ENCODE measurements at places on chromosomes 7 and 10.

GRCh38 chr10:11516431-11516746, 95.1 kb downstream of the USP6NL start:
- H3K27ac ChIP-seq = no peak overlapping the region
- no peak overlapping the region for H3K4me3 ChIP-seq
- no peaks in the 10 kb centered on the region for H3K36me3 ChIP-seq
- peaks cover under 1% of the 10 kb centered on the region for H3K4me1 ChIP-seq
- no peak for DNase-seq

- H3K4me3 ChIP-seq = no peak overlapping the region
- H3K4me1 ChIP-seq = no peaks in the 10 kb centered on the region
- H3K36me3 ChIP-seq = no peaks in the 10 kb centered on the region
- no peaks in the 10 kb centered on the region for H3K27me3 ChIP-seq
- H3K27ac ChIP-seq = no peak overlapping the region
These were observed 22.9 kb upstream of the CAMK2B start for GRCh38 chr7:44348300-44348699.

DNA sequence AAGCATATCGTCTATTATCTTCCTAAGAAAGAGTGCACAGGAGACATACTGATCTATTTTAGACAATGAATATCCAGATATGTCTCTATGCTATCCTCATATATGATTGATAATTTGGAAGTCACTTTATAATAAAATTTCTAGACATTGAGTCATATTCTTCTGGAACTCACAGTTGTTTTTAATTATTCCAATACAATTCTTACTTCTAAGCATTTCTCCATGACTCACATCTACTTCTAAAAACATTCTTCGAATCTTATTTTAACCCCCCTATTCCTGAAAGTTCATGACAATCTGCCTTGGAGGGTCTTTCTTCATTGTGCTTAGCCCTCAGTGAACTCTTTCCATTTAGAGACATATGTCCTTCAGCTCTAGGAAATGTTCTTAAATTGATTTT, 368.1 kb downstream of the MDFIC start:
- no peak overlapping the region for H3K4me3 ChIP-seq
- H3K27ac ChIP-seq = no peak overlapping the region
- no peaks in the 10 kb centered on the region for H3K36me3 ChIP-seq
- H3K4me1 ChIP-seq = no peaks in the 10 kb centered on the region
- DNase-seq = no peak

DNA sequence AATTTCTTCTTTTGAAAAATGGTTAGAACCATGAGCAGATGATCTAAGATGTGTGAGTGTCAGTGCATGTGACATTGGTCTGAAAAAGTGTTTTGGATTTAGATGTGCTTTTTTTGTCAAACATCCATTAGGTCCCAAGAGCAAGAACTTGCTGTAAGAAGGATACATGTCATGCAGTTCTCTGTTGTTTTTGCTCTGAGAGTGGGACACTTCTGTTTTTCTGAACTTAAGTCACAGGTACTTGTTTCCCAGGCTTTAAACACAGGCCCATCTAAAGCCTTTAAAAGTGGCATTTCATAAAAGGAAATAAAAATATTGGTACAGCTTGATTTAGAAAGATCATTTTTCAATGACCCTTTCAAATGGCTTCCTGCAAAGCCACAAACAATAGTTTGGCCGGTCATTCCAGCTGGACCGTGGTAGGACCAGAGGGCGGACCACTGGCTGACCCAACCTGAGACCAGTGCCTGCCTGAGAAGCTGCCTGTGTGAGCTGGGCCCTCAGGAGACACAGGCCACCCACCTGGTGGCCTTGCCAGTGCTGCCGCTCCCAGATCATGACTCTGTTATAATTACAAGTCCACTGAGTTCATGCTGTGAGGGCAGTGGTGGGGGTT, 92.7 kb downstream of the EEPD1 start:
- no peak for DNase-seq
- no peak overlapping the region for H3K4me3 ChIP-seq

- H3K27ac ChIP-seq = no peak overlapping the region
- DNase-seq = no peak
- H3K4me1 ChIP-seq = no peaks in the 10 kb centered on the region
- no peak overlapping the region for H3K4me3 ChIP-seq
These were observed 901.8 kb upstream of the ZWINT start for GRCh38 chr10:57262892-57263291.
